Activated T-cell treated with anti-CD3 and anti-CD28 coated beads, Interleukin-2, amount 50 U/mL, for 48 hours (primary cell): ENCODE measurements at places on chromosomes 7 and 10.
A peak's percentile ranks its signal among the peaks of the same experiment; 100 is the strongest.

- no peak for DNase-seq
Measured at GRCh38 chr7:106814887-106815286, 50.2 kb upstream of the PIK3CG start.

- DNase-seq, result no peak
Measured at GRCh38 chr10:97842656-97843280, 6.9 kb upstream of the GOLGA7B start.

DNA sequence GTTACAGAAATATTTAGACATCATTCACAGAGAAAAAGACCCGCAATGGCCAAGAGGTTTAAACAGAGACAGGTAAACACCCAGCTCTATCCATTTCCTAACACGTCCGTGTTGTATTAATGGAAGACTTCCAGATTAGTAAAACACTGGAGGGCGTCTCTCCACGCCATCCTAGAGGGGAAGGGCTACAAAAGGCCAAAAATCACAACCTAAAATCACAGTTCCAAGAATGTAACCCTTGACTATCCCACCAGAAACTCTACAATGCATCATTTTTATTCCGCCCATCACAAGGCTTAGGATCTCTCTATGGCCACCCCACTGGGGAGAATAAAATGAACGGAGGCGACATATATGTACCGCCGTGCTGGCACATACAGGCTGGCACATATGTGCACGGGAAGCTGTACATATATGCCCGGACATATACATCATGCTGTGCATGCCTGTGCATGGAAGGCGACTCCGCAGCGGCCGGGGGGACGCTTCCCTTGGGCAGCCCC lies 734 bp downstream of the PCLO start:
- no peak for DNase-seq

DNA sequence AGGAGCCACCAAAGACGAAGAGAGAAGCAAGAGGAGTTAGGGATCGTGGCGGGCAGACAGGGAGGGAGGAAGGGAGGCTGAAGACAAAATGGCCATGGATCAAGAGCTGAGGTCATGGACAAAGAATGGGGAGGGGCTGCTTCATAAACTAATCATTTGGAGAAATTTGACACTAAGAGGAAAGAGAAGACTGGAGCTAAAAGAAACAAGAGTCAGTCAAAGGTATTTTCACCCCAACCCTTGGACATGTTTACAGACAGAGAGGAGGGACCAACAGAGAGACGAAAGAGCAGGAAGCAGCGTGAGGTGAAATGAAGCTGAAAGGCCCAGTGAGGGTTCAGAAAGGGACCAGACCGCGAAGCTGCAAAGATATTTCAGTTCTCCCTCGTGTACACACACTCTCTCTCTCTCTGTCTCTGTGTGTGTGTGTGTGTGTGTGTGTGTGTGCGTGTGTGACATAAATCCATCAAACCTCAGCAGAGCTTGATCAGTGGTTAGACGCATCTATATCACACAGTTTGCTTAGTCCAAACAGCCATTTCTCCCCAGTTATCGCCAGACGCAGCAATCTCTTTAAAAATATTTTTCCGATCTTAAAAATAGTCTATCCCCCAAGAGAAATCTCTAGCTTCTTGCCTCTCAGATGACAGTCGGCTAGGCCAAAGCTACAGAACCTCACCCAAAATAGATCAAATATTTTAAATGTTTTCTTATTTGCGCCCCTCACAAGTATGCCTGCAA lies 12.5 kb upstream of the CALD1 start:
- no peak for DNase-seq

DNA sequence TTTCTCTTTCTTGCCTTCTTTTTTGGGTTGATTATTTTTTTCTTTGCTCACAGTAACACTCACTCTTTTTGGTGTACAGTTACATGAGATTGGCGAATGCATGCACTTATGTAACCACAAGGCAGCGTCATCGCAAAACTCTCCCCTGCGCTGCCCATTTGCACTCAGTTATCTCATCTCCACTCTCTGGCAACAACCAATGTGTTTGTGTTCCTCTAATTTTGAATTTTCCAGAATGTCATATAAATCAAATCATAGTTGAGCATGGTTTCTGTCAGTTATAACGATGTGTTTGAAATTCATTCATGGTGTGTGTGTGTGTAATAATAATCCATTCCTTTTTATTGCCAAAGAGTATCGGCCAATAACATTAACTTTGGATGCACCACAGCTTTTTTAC lies 23.0 kb upstream of the IGFBP3 start:
- no peak for DNase-seq

DNA sequence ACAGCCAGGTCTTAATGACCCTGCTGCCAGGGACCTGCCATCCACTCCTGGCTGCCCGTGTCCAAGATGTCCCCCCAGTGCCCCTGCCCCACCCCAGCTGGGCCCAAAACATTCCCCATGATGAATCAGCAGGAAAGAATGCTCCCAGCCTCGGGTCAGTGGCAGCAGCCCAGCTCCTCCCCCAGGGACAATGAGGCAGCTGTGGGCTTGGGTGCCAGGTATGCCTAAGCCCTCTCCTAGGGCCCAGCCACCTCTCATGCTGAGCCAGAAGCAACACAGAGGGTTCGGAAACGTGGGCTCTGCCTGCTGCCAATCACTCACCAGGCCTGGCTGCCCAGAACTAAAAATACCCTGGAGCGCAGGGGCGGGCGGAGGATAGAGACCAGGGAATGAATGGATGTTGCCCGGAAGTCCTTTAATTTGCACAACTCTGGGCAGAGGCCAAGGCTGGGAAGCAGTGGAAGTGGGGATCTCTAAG lies 1.5 kb upstream of the LOXL4 start:
- no peak for DNase-seq

DNA sequence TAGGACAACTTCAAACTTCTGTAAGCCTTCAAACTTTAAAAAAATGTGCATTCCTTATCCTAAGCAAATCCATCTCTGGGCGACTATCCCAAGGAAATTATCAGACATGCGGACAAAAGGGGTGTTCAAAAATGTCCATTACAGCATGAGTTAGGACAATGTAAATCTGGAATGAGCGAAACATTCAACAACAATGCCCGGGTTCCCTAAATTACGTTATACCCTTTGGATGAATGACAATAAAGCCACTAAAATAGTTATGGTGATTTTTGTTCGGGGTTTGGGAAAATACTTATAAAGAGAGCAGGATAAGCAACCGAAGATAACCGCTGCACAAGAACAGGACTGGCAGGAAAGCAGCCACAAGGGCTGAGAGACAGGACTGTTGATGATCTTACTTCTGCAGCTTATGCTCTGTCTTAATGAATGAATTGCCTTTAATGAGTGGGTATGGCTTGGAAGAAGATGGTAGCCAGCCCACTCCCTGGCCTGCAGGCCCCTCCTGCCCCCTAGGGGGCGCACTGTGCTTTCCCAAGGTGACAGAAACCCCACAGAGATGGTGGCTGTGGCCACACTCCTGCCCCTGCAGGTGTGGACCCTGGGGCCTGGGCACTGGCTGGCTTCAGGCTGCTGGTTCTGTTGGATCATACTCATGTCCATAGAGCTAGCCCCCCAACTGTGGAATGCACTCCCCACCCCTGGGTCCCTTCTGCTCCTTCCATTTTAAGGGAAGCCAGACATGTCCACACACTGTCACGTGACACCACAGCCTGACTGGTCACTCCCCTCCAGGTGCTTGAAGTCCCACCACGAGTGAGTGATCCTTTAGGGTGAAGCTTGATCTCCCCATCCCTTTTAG lies 45.0 kb downstream of the ZCCHC24 start:
- DNase-seq, result peak; percentile 79

DNA sequence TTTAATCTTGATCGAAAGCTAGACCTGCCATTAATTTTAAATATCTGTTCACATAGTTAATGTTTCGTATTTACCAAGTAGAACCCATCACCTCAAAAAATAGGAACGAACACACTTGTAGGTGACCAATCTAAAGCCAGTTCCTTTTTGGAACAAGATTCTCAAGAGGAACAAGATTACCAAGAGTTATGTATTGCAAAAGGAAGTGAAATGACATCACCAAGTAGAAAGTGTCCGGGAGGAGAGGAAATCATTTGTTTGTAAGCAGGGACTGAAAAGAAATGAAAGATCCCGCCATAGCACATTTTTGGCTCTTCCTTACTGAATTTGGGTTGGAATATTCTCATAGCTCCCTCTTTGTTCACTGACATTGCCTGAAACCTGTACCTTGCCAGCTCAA lies 1200.5 kb downstream of the SORCS1 start:
- DNase-seq, result no peak

GRCh38 chr7:80934321-80934720 lies 15.5 kb upstream of the SEMA3C start:
- no peak for DNase-seq

DNA sequence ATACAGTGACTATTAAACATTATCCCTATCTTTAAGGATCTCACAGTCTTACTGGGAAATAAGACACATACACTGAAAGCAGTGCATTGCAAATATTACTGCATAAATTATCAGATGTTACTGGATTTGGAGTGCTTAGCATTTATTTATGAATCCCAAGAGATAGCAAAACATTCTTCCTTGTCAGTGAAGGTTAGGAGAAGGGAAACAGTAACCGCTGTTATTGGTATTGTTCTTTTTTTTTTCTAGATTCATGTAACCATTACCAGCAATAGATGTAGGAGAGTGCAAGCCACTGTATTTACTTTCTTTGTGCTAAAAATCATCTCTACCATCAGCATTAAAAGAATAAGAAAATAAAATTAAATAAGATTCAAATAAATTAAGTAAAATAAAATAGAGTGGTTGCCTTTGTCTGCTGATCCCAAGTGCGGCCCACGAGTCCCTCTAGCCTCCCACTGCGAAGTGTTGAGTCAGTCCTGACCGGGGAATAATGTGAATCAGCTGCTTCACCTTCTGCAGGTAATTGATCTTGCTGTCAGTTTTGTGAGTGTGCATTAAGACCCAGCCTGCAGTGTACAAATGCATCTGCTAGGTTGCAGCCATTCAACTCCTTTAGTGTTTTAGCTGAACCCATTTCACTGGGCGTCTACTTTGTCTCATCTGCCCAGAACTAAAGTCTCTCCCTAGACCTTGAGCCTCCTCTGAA lies 1344.9 kb downstream of the GATA3 start:
- no peak for DNase-seq

- no peak for DNase-seq
Measured at GRCh38 chr10:61941202-61941681, 39.7 kb downstream of the ARID5B start.

GRCh38 chr10:109205929-109206585 lies 717.3 kb downstream of the XPNPEP1 start:
- no peak for DNase-seq

- DNase-seq, result no peak
Measured at GRCh38 chr10:8076933-8077332, 22.4 kb downstream of the GATA3 start.

GRCh38 chr10:451856-452255 lies 237.6 kb downstream of the DIP2C start:
- no peak for DNase-seq

GRCh38 chr10:89431977-89432376 lies 17.6 kb downstream of the IFIT5 start:
- DNase-seq, result no peak

DNA sequence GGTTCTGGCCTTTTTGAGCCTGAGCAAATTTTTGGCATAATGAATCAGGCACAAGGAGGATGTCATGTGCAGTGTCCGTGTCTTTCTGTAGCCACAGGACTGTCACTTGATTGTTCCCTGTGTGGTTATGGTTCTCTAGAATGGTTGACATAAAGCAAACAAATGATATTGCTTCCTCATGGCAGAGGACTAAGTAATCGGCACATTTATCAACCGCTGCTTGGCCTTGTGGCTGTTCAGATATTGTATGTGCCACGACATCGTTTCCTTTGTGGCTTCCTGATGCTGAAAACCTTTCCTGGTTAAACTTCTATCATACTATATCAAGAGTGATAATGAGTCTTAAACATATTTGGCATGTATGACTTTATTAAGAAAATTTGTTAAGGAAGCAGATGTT lies 598.8 kb downstream of the SUGCT start:
- DNase-seq, result no peak

DNA sequence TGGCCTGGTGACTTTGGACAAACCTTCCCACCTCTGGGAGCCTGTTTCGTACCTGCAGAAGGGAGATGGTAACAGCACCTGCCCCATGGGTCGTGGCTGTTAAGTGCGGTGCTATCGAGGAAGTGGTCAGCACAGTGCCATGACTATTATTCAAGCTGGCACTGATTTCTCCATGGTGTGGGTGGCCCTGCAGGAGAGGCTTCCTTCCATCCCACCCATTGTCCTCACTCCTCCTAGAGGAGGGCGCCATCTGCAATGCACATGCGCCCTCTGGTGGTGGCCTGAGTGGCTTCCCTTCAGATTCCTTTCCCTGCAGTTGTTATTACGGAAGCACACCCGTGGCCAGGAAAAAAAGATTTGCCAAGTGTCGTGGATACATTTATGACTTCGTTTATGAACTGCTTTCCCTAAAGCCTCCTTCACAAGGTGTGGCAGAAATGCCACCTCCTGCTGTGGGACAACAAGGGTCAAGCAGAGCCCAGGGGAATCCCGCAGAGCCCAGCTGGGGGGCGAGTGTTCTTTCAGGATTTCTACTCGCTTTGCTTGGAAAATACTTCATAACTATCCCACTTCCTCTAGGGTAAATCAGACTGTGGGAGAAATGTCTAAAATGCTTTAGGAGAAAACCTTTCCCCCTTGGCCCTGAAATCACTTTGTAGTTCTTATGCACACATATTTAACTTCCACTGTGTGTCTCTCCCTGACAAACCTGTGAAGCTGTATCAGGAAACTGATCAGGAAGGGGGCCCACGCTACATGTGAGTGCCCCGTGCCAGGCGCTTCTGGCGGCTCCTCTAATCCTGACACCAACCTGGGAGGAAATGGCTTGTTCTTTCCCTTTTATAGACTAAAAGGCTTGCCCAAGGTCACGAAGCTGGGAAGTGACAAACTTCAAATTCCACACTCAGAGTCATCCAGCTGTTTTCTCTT lies 98.0 kb upstream of the ANLN start:
- DNase-seq, result peak; percentile 80

GRCh38 chr7:101614939-101615302 lies 14.2 kb downstream of the MYL10 start:
- no peak for DNase-seq

DNA sequence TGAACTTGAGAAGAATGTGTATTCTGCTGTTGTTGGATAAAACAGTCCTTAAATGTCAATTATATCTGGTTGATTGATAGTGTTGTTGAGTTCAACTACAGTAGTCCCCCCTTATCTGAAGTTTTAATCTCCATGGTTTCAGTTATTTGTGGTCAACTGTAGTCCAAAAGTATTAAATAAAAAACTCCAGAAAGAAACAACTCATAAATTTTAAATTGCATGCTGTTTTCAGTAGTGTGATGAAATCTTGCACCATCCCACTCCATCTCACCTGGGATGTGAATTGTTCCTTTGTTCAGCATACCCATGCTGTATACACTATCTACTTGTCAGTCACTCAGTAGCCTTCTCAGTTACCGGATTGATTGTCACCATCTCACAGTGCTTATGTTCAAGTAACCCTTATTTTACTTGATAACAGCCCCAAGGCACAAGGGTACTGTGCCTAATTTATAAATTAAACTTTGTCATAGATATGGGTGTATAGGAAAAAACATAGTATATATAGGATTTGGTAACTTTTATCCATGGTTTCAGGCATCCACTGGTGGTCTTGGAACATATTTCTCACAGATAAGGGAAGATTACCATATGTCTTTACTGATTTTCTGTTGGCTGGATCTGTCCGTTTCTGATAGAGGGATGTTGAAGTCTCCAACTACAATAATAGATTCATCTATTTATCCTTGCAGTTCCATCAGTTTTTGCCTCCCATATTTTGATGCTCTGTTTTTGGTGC lies 57.1 kb downstream of the AOAH start:
- DNase-seq, result no peak
